ENCODE measurements at places on chromosomes 5 and 9.

- no peak for DNase-seq
Measured at GRCh38 chr9:131441441-131441840, 47.6 kb downstream of the PRRC2B start.

DNA sequence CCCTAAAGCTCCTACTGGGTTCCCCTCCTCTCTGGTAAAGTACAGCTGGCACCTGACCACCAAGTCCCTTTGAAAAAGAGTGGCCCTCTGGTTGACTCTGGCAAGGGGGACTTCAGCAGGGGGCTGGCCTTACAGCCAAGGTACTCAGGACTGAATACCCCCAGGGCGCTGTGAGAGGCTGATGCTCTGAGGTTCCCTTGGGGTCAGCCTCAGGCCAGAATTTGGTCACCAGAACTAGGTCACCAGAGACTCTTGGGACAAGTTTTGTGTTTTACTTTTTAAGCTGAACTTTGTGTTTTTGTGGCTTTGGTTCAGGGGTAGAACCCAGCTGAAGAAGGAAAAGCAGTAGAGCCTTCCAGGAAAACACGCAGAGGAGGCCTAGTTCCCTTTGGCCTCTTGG lies 23.3 kb upstream of the SMU1 start:
- no peak for DNase-seq

- no peak for DNase-seq
Measured at GRCh38 chr9:136514022-136514714, 31.3 kb upstream of the SEC16A start.

DNA sequence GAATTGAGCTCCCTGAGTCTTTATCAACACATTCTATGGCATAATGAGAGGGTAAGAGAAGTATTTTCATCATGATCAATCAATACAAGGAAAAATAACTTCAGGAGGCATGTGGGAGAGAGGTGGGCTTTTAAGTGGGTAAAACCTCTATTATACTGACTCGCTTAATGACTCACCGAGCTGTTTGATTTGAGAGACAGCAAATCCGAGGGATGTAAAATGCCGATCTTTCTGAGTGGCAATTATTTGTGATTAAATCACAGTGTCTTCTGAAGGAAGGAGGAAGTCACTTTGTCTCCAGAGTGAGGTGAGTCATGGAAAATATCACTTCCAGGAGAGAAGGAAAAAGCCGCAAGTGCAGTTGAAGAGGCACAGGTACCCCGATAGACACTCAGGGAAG lies 320.4 kb downstream of the DRD1 start:
- no peak for DNase-seq

GRCh38 chr5:77558266-77558665 lies 66.2 kb upstream of the WDR41 start:
- DNase-seq, result no peak

- no peak for DNase-seq
Measured at GRCh38 chr5:109199799-109200620, 209.8 kb downstream of the PJA2 start.

- no peak for DNase-seq
Measured at GRCh38 chr5:74851684-74852353, 14.4 kb downstream of the FAM169A start.

GRCh38 chr5:158368686-158369085 lies 509.7 kb upstream of the CLINT1 start:
- no peak for DNase-seq

- no peak for DNase-seq
Measured at GRCh38 chr9:131650254-131650653, 89.6 kb downstream of the RAPGEF1 start.

- DNase-seq, result no peak
Measured at GRCh38 chr9:126428534-126429175, 102.0 kb downstream of the MVB12B start.

- no peak for DNase-seq
Measured at GRCh38 chr5:168836603-168837231, 257.5 kb upstream of the PANK3 start.

DNA sequence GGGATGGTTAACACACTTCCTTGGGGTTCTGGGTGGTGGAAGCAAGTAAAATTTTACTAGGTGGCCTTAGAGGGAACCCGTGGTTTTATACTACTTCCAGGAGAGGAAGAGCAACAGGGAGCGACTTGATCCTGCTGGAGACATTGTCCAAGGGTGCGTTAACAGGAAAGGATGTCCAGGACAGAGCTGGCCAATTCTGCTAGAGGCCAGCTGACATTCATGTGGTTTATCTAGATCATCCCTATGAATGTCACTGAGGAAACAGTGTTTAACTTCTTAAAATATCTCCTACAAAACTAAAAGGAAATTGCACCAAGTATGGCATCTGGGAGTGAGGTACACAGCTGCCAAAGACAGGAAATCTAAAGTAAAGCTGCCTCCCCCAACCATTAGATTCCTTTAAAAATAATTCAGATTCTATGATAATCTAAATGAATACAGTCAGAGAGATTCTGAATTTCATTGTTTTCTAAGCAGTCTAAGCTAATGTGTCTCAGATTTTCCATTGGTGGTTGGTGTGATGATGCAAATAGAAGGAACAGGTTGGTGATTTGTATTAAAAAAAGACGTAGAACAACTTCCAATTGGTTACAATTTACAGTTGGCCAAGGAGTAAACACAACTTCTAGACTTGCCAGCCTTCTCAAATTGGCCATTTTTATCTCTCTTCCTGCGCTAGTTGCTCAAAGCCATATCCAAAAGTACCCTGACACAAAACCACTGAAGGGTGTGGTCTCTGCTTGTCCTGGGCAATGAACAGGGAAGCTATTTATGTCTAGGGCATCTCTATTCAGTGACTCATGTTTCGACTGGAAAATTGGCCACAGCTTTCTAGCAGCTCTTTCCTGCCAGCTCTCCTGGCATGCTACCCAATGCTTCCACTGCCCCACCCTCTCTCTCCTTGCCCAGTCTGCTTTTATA lies 574.7 kb upstream of the MEF2C start:
- peak; percentile 37 for DNase-seq

- no peak for DNase-seq
Measured at GRCh38 chr9:14533867-14534640, 159.2 kb downstream of the ZDHHC21 start.

DNA sequence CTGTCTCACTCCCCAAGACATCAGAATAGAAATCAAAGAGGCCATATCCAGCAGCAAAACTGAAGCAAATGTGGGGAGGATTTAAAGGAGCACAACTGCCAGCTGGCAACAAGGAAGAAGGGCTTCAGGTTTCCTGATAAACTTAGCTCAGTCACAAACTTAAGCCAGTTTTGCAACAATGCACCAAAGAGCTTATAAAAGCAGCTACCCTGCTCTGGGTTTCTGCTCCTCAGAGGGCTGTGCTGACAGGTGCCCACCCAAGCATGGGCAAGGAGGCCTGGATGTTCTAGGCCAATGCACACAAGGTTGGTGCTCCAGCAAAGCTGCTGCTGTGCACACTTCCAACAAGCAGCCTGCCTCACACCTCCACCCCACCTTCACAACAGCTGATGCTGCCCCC lies 132.9 kb downstream of the SIL1 start:
- no peak for DNase-seq

GRCh38 chr5:6187501-6187900 lies 190.8 kb downstream of the MED10 start:
- DNase-seq, result no peak

GRCh38 chr5:41412496-41412895 lies 97.9 kb downstream of the PLCXD3 start:
- DNase-seq, result no peak

- DNase-seq, result no peak
Measured at GRCh38 chr9:132447346-132447745, 37.3 kb downstream of the CFAP77 start.

DNA sequence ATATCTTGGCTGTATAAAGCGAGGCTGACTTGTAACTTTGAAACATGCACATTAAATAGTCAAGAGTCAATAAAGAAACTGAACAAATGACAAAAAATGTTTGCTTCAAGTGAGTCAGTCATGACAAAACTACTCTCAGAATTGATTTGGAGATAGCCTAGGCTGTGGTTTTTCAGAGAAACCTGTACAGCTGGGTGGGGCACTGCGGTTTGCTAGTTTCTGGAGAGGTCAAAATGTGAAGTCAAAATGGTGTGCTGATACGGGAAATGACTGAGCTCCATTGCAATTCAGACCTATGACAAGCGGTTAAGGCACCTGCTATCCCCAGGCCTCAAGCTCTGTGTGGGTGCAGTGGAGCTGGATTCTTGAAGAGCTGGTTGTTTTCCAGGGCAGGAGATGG lies 10.3 kb upstream of the CD180 start:
- DNase-seq, result no peak

DNA sequence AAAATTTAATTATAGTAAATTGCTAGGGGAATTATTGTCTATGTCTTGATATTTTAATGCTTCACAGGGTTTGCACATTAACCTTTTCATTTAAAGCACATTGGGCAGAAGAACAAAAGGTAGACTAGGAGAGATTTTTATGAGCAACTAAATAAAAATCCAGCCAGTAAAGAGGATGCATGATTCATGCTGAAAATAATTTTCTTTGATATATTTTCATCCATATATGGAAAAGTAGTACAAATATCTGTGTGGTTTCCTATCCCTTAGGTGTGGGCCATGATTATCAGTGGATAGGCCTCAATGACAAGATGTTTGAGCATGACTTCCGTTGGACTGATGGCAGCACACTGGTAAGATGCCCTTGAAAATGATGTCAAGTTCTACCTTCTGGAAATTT lies 83.1 kb downstream of the VCAN start:
- DNase-seq, result no peak
